ENCODE measurements at places on chromosomes 5 and 9.

- DNase-seq: no peak
Observed at GRCh38 chr9:105333811-105334210, 89.4 kb downstream of the SLC44A1 start.

DNA sequence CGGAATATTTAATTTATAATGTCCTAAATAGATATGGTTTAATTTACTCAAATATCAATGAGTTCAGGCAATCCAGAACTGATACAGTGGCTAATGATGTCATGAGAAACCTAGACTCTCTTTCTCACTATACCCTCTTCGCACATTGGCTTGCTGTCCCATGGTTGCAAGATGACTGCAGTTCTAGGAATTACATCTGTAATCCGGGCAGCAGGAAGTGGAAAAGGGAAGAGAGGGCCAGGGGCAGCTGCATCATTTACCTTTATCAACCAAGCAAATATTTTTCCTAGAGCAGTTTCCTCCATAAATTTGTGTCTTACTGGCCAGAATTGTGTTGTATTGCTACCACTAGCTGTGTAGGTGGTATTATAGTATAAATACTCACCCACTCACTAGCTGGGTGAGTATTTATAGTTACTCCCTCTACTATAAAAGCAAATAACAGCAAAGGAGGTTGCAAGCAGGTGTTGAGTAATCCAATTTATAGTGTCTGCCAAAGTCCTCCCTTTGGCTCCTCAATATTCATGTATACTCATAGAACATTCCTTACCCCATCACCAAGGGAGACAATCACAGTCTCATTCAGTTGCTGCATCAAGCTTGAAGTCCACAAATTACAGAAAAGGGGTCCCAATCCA is 168.8 kb downstream of the DROSHA start:
- no peak for DNase-seq

- DNase-seq: no peak
Observed at GRCh38 chr9:126126807-126127206, 199.8 kb upstream of the MVB12B start.

GRCh38 chr5:154626876-154627557 is 128.2 kb upstream of the LARP1 start:
- DNase-seq: no peak

GRCh38 chr9:77094150-77094549 is 74.7 kb downstream of the FOXB2 start:
- DNase-seq: no peak

- DNase-seq: no peak
Observed at GRCh38 chr5:157116483-157116954, 7.7 kb upstream of the HAVCR2 start.

- DNase-seq: no peak
Observed at GRCh38 chr9:126981218-126981617, 66.6 kb downstream of the RALGPS1 start.

DNA sequence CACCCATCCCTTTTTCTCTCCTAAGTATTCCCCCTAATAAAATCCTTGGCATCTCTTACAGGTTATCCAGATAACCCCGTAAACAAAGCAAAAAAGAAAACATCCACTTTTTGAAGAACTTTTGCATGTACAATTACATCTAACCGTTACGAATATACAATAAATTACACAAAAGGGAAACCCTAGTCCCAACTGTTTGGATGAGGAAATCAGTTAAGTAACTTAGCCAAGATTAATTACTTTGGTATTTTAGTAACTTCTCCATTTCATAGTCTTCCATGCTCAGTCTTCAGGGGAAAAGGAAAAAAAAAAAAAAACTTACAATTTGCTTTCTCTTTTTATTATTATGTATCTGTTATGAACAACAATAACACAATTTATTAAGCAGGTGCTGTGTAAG is 212.9 kb downstream of the ACTL7B start:
- no peak for DNase-seq

- peak; percentile 49 for DNase-seq
Observed at GRCh38 chr5:142095035-142095434, 13.5 kb upstream of the NDFIP1 start.

DNA sequence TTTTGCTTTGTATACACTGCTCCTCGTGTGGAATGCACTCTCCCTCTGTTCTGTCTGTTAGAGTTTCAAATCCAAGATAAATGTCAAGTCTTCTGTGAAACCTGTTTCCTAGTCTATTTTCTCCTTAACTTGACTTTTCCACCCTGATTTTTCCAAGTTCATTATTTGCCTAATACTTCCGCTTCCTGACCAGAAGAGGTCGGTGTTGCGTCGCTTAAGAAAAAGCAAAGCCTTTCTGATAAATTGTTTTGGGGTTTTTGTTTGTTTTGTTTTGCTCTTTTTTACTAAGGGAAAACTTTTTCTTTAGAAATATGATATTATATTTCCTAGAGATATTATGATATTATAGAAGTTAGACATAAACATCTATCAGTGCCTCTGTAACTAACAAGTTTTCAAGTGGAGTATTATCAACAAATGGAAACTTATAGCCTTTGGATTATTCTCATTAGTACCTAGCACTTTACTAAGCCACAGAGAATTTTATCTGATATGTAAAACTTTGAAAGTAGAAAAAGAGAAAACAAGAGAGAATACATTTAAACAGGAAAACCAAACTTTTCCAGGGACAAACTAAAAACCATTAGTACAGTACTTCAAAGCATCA is 55.8 kb downstream of the PHAX start:
- peak; percentile 7 for DNase-seq

DNA sequence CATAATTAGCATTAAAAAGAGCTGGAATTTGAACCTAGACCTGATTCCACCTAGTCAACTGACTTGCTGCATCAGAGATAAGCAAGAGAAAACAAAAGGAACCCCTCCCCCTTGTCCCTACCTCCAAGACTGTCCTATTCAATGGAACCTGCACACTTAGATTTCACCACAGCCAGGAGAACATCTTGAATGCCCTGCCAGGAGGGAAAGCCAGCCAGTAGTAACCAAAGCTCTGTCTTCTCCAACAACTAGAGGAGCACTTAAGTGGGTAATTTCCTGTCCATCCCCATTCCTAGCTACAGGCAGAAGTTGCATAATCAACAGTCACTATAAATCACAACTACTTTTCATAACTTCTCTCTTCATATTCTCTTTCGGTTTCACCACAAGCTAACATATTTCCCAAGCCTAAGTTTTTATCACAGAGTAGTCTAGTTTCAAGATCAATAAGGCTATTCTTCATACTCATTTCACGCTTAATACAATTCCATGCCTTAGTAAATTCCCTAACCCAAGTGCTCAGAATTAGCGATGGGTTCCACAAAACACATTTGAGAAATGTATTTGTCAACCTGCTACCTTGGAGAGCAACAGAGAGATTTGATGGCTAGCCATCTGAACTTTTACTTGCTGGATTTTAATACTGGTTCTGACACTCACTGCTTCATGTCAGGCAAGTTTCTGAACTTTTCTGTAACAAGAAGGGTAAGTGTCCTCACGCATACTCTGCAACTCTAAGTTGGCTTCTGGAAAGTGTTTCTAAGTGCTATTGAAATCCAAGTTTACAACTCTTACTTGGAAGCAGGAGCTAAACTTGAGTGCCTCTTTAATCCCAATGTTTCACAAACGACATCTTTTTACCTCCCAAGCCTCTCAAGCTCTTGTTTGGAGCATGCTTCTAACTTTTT is 2.0 kb downstream of the DENND1A start:
- DNase-seq: no peak

DNA sequence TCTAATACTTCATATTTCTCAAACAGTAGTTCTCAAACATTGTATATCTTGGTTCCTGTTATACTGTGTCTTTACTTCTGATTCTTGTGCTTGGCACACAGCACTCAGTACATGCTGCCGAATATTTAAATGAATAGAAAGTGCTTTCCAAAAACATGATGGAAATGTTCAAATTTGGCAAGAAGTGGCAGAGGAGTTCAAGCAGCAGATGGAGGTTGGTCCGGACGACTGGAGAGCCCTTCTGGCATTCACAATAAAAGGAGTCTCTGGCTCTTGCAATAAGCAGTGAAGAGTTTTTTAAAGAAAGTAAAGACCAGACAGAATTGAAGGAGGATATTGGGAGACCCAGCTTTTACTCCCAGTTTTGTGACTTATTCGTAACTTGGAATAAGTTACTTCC is 36.3 kb downstream of the TSTD2 start:
- DNase-seq: no peak

- DNase-seq: no peak
Observed at GRCh38 chr9:133969681-133970580, 22.2 kb downstream of the VAV2 start.

- DNase-seq: no peak
Observed at GRCh38 chr9:92187989-92188714, 72.9 kb upstream of the SPTLC1 start.

GRCh38 chr9:130938652-130939404 is at the start of gene FIBCD1:
Gene FIBCD1 (minus strand): TSS chr9:130939247. CDS start chr9:130938607, 640 bp downstream.
- peak; percentile 8 for DNase-seq

DNA sequence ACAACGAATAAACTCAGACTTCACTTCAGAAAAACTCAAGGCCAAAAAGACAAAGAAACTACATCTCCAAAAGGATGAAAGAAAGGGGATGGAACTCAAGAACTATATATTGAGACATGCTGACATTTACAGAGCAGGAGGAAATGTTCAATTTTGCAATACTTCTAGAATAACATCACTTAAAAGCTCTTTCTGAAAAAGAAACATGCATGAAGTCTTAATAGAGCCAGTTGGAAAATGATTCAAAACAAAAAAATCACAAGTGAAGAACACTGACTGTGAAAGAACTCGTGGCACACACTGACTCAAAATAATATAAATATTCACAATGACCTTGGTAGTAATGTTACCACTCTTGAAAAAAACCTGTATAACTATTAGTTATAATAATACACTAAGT is 267.8 kb upstream of the NREP start:
- no peak for DNase-seq

- no peak for DNase-seq
Observed at GRCh38 chr9:119533504-119533903, 164.3 kb upstream of the BRINP1 start.

DNA sequence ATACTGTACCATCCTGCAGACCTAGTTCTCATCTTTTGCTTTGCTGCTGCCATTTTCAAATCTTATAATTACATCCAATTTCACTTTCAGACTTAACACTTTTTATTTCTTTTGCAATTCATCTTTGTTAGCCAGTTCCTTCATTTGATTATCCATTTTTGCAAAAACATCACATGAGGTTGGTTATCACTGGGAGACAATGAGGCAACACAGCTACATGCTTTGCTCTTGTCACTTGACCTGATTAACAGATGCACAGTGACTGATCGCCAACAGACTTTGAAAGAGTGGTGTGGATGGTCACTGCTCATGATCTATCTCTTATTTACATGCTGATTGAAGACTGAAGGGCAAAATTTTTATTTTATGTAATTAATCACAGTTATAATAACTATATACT is 17.0 kb upstream of the RNF20 start:
- DNase-seq: no peak

- DNase-seq: no peak
Observed at GRCh38 chr5:160929360-160929759, 77.3 kb upstream of the ATP10B start.

GRCh38 chr5:154372661-154373060 is 73.1 kb upstream of the SAP30L start:
- no peak for DNase-seq

DNA sequence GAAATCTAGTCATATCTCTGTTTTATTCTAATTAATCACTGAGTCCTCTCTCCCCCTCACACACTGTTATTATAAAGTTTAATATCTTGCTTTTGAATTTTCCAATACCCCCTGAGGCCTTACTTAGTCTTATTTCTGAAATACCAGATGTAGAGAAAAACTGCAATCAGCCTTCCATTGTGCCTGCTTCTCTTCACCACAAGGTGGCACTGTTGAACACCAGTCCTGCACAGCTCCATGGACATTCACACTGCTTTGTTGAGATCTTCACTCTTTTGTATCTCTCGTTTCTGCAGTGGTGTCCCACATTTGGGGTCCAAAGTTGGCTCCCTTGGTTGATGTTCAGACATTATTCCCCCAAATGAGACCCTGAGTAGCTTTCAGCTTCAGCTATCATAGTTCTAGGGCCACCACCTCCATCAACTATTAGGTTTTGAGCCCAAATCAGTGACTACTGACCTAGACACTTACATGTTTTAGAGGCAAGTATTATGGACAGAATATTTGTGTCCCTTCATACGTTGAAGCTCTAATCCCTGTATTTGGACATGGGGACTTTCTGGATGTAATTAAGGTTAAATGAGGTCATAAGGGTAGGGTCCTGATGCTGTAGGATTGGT is 24.3 kb downstream of the BOD1 start:
- no peak for DNase-seq

DNA sequence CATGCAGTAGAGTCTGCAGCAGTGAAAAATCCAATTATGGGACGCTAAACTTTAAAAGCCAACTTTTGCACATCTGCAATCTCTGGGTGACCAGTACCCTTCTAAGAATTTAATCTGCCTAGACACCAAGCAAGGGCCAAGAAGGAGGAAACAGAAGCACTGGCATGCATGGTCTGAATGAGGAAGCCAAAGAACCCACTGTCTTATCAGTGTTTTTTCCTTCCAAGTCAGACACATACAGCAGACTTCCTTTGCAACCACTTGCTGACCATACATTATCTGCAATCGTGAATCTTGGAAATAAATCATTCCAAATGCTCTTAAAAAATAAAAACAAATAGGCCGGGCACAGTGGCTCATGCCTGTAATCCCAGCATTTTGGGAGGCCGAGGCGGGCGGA is 65.9 kb downstream of the DEPDC1B start:
- no peak for DNase-seq

- no peak for DNase-seq
Observed at GRCh38 chr9:15246708-15247107, 60.3 kb downstream of the TTC39B start.

- DNase-seq: no peak
Observed at GRCh38 chr9:128101231-128101661, 26.3 kb downstream of the PTGES2 start.

DNA sequence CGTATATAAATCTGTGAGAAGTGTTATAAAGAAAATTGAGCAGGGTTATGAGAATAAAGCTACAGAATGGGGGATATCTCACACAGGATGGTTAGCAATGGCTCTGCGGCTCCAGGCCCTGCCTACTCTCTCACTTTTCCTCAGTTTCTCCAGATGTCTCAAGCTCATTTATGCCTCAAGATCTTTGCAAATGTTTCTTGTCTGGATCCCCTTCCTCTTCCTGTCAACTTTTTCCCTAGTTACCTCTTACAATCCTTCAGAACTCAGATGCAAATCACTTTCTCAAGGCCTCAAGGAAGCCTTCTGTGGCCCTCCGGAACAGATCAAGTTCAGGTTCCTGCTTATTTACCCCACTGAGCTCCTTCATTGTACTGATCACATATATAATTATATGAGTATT is 386.4 kb downstream of the RAB3C start:
- no peak for DNase-seq

All from stimulated activated CD4-positive, alpha-beta T cell treated with anti-CD3 and anti-CD28 coated beads, Interleukin-12 subunit alpha, Interleukin-12 subunit beta, amount 100 ng/mL, for 4 hours (primary cell).